ENCODE measurements at places on chromosomes 12 and 14.
A peak's percentile ranks its signal among the peaks of the same experiment; 100 is the strongest.

DNA sequence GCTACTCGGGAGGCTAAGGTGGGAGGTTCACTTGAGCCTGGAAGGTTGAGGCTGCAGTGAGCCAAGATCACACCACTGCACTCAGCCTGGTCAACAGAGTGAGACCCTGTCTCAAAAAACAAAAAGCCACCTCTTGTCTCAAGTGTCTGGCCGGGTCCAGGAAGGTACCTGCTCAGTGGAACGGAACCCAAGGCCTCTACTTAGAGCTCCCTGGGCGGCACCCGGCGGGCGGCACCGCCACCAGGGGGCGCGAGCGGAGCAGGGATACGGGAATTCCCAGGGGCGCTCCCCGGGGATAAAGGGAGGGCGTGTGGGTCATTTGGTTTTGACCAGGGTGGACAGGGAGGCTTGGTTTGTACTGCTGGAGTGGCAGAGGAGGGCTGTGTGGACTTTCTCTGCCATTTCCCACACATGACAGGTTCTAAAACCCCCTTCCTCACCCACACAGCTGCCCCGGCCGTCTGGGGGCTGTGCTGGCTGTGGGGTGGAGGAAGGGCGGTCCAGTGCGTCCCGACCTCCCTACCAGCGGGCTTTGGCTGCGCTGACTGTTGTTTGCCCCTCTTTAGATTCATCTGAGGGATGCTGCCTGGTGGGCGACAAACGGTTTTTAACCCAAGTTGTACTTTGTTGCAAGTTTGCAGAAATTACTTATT, 91.4 kb downstream of the SETD3 start:
- no peak for DNase-seq

DNA sequence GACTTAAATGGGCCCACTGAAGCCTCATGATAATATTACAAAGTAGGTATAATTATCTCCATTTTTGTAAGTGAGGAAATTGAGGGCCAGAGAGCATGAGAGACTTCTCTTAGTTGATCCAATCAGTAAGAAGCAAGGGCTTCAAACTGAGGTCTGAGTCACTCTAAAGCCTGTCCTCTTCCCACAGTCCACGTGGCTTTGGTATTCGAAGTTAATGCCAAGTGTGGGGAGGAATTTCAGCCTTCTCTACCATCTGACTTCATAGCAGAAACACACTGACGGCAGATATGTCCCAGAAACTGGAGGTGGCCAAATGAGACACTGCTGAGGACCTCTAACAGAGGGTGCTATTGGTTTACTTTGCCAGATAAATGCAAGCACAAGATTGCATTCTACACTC, 114.4 kb upstream of the OVCH1 start:
- DNase-seq: no peak

- no peak for DNase-seq
These were observed 112.9 kb downstream of the PRKCH start for GRCh38 chr14:61434311-61434710.

GRCh38 chr12:101945369-101946232, 68.2 kb downstream of the DRAM1 start:
- no peak for DNase-seq

- no peak for DNase-seq
These were observed 36.4 kb downstream of the PPM1H start for GRCh38 chr12:62898526-62898925.

- DNase-seq: no peak
These were observed 9.6 kb downstream of the KRT7 start for GRCh38 chr12:52242442-52243258.

- no peak for DNase-seq
These were observed 117.2 kb upstream of the CCND2 start for GRCh38 chr12:4156317-4156716.

GRCh38 chr14:33529787-33530757, 420.8 kb downstream of the EGLN3 start:
- DNase-seq: no peak

DNA sequence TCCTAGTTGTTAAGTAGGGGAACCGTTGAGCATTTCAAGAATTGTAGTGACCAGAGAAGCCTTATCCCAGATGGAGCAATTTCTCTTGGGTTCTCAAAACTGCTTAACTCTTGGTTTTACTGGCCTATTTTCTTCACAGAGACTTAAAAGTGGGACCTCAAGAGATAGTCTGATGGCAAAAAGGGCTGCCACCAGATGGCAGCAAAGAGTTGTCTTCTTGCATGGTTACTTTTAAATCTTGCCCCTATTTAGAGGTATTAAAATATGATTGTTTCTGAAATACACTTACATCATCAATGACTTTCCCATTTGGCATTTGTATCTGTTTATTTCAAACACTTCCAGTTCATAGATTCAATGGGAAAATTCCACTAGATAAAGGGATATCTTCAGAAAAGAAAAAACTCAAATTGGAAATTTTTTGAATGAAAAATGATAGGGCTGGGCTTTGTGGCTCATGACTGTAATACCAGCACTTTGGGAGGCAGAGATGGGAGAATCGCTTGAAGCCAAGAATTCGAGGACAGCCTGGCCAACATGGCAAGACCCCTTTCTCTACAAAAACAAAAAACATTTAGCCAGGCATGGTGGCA, 69.9 kb upstream of the CNTN1 start:
- DNase-seq: peak; percentile 31

DNA sequence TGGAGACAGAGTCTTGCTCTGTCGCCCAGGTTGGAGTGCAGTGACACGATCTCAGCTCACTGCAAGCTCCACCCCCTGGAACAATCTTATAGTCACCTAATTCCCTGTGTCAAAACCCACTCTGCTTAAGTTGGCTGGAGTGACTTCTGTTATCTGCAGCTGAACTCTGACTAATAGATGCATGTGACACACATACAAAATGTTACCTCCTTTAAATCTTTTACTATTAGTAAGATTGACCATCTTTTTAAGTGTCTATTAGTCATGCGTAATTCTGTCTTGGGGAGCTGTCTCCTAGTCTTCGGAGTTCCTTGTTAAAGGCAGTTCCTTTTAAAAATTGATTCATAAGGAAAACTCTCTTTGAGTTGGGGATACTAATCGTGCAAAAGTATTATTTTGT, 7.4 kb downstream of the IFI27L1 start:
- DNase-seq: no peak

DNA sequence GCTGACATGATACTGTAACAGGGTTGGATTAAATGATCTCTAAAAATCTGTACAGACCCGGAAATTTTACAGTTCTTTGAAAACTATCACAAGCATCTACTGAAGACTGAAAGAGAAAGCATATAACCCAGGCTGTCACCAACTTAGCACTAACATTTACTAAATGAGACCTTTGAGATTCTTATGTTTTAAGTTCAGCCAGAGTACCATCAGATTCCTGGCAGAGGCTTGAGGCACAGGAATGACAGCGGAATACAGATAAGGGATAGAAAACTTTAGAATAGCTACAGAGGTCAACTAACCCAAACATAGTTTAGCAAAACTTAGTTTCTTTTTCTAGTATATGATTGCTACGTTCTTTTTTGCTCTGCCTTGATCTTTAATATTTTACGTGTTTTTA, 91.6 kb upstream of the FERMT2 start:
- no peak for DNase-seq

GRCh38 chr12:29317556-29318363, 63.2 kb downstream of the ERGIC2 start:
- peak; percentile 61 for DNase-seq

GRCh38 chr14:73462048-73462715, 3.8 kb upstream of the NUMB start:
- DNase-seq: no peak

- DNase-seq: no peak
These were observed 206.7 kb upstream of the PWP1 start for GRCh38 chr12:107478881-107479280.

GRCh38 chr14:22509036-22509709, 79.9 kb downstream of the DAD1 start:
- no peak for DNase-seq

GRCh38 chr12:120381752-120382419, 12.9 kb upstream of the MSI1 start:
- no peak for DNase-seq

DNA sequence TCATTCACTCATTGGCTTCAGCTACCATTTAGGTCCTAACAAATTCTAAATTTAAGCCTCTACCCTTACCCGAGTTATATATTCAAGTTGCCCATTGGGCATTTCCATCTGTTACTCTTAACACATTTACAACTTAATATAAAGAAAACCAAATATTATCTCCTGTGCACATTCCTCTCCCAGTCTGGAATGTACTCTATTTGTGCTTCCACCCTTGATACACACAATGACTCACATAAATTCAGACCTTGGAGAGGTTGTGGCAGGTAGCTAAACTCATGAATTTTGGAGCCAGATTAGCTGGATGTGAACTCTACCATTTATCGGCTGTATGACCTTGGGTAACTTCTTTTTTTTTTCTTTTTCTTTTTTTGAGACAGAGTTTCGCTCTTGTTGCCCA, 51.1 kb downstream of the BRMS1L start:
- no peak for DNase-seq

GRCh38 chr14:49106741-49107667, 479.2 kb downstream of the RPS29 start:
- DNase-seq: no peak

DNA sequence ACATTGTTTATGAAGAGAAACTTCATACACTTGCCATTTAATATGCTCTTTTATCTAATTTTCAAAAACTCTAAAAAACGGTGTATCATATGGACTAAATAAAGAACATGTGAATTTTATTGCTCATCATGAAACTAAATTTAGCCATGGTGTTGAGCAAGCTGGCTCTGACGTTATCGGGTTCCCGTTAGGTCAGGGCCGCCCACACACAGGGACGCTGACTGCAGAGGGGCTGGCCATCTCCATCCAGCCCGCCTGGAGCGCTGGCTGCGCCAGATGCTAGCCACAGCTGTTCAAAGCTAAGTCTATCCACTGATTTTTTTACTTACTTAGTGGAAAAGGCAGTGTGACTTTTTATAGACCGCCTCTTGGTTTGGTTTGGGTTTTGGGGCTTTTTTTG, 36.5 kb upstream of the DYNC1H1 start:
- DNase-seq: no peak

- DNase-seq: no peak
These were observed 2.7 kb downstream of the BTBD7 start for GRCh38 chr14:93329965-93330608.

- DNase-seq: no peak
These were observed 250.2 kb downstream of the ANO2 start for GRCh38 chr12:5694759-5695409.

DNA sequence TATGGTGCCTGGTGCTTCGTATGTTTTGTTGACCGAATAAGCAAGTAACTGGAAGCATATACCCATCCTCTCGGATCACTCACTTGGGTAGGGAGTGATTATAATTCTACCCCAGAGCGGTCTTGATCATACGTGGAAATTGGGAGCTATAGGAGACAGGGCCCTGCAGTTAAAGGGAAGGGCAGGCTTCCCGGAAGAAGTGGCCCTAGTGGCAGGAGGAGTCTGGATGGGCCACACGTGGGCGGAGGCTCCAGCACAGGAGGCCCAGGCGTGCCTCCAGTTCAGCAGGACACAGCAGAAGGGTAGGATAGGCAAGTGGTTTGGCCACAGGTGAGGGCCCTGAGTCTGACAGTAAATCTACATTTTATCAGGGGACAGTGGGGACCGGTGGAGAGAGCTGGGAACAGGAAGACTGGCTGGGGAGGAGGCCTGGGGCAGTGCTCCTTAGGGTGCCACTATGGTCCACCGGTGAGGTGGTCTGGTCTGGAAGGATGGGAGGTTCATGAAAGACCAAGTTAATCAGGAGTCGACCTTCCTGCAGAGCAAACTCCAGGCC, 23.5 kb upstream of the YY1 start:
- no peak for DNase-seq

DNA sequence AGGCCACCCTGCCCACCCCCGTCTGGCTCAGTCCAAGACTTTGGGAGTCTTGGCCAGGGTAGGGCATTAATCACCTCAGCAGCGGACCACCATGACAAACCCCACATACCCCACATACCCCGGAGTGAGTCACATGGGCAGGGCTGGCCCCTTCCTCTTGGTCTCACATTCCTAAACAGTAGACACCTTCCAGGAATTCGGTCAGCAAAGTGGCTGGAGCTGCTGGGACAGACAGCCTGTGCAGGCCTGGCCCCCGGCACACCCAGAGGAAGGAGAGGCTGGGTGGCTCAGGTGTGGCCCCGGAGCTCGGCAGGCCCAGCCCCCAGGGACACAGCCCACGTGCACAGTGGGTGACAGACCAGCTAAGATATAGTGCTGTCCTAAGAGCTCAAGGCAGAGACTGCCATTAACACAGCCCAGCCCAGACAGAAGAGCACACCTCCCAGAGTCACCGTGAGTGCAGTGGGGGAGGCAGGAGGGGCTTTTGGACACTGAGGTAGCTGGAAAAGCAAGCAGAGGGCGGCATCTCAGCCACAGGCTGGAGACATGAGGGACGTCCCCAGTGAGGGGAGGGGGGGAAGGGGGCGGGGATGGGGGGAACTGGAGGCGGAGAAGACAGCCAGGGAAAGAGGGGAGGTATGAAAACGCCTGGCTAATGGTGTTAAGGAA, 24.0 kb downstream of the CCDC85C start:
- no peak for DNase-seq

GRCh38 chr14:51318813-51319597, 79.0 kb downstream of the TMX1 start:
- DNase-seq: no peak

- DNase-seq: no peak
These were observed 81.8 kb upstream of the STAC3 start for GRCh38 chr12:57332646-57333312.

DNA sequence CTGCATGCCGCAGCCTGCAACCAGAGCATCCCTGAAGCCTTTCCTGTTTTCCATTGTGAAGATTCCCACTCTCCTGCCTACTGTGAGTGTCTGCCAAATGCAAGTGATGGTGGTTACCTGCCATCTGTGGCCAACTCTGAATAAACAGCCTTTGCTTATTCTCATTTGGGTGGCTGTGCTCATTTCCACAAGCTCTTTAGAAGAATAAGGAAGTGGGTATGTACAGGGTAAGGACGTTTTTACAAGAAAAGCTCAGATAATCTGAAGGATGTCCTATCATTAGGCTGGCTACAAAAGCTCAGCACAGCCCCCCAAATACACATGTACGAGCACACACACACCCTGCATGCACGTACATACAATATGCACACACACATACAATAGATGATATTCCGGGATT, 7.3 kb upstream of the RNASE1 start:
- no peak for DNase-seq

GRCh38 chr12:68350753-68351152, 18.6 kb upstream of the MDM1 start:
- DNase-seq: no peak

DNA sequence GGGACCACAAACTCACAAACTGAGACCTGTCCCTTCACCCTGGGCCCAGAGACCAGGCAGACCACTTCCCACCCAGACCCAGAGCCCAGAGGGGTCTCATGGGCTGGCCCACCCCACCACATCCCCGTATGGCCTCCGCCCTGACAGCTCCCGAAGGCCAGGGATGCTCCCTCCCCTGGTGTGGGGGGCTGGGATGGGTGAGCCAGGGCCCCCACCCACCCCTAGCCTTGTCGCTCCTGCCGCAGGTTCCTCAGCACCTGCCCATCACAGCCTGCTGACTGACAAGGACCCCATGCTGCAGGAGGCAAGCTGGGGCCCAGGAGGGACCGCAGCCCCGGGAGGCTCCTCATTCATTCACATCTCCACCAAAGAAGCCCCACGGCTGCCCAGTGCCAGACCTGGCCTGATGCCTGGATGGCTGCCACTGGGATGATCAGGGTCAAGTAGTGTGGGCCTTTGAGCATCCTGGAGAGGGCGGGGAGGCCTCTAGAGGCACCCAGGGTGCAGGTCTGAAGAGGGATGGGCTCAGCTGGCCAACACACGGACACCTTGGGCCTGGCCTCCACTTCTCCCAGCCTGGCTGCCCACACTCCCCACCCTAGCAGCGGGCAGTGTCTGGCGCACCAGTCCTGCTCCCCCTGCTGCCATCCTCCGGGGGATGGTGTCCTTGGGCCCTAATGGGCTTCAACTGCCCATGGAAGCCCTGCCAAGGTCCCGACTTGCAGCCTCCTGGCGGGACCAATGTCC, 24.7 kb upstream of the GPR132 start:
- no peak for DNase-seq
